ENCODE measurements at places on chromosomes 7 and 10.

DNA sequence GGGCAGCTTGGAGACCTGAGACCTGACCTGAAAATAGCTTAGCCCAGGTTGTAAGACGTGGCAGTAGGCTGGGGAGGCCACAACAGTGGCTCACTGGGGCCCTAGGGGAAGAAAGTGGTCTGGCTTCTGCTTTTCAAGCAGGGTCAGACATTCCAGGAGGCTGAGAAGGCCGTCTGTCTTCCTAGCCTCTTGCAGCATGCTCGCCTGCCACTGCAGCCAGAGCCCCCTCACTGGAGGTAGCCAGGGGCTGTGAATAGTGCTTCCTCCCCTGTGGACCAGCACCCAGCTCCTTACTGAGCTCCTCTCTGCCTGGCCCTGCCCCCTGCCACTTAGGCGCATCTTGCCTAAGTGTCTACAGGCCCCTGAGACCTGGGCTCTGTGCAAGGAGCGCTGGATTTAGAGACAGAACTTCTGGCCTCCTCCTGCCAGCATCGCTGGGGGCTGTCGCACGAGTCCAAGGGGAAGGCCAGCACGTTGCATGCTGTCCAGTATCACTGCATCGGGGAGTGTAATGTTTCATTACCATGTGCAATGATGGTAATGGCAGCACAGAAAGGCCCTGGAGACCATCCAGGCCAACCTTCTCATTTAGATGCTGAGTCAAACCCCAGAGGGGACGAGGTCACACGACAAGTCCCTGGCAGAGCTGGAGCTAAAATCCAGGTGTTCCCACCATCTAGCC is 12.7 kb downstream of the ZMIZ1 start:
- no peak for DNase-seq

GRCh38 chr10:125707541-125708468 is 11.7 kb upstream of the EDRF1 start:
- DNase-seq = no peak

DNA sequence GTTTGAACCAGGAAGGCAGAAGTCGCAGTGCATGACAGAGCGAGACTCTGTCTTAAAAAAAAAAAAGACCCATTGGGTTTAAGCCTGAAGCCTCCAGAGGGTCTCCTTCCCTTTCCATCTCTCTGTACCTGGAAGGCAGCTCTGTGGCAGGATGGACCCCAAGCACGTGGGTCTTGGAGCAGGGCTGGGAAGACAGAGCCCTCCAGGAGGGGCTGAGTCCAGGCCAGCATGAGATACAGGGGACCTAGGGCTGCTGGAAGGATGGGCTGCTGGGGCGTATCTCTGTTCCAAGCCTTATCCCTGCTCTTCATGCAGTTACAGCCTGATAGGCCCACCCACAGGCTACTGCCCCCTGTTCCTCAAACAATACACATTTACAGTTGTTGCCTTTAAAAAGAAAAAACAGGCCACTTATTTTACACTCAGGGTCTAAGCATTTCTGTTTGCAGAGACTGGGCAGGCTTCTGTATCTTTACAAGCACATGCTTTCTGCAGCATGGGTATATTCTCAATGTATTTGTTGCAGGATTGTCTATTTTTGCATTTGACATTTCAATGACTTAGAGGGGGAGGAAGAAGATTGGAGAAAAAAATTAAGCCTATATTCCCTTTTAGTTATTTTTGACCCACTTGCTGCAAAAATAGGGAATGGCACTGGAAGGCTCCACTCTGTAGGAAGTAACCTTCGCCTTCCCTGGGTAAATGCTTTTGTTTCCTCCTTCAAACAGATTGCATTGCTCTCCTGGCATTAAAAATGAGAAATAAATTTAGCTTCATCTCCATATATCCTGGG is 60.1 kb downstream of the FAM171A1 start:
- DNase-seq = no peak

- no peak for DNase-seq
These were observed 51.0 kb downstream of the DYNC2I1 start for GRCh38 chr7:158907390-158907789.

- DNase-seq = no peak
These were observed 55.2 kb downstream of the ZEB1 start for GRCh38 chr10:31374146-31374696.

DNA sequence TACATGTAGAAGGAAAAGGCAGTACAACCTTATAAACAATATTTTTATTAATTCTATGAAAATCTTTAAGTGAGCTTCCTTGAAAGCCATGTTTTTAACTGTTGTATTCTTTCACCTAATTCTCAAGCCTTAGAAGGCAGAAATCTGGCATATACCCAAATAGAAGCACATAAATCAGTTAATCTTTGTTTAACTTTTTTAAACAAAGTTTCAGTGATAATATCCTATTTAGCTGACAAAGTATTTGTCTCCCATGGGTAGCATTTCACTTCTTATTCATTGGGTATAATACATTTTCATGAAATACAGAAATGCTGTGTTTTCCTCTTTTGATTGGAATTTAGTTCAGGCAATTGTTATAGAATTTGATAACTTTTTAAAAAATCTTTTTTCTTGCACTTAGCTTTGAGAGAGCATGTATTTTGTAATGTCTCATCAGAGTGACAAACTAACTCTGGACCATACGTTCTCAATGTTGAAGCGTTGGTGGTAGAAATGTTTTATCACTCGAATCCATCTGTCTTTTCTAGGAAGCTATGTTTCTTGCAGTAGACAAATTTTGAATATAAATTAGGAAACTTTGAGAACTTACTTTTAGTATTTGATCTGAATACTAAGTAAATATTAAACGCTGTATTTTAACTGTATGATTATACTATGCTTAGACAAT is 78.1 kb downstream of the CREM start:
- no peak for DNase-seq
